ENCODE measurements at places on chromosomes 4 and X. TPM values are rescaled to one million over a fixed set of nuclear protein-coding genes. Genes with fewer than 3 reads are reported as not detected.

The HHIP gene
- 260 TPM for total RNA-seq

The PHKA1 gene
- 5.5 TPM for total RNA-seq

The NAA10 gene
- 81.5 TPM for total RNA-seq

The FDCSP gene
- not detected for total RNA-seq

The ASB5 gene
- total RNA-seq: not detected

The HSFX3 gene
- not detected for total RNA-seq

The TRIM61 gene
- total RNA-seq: 0.19 TPM

The TRPC3 gene
- total RNA-seq: under 0.01 TPM

The ACSL4 gene
- total RNA-seq: 94.6 TPM

The CENPI gene
- total RNA-seq: 9.5 TPM
